ENCODE measurements at places on chromosomes 3 and 15.

- DNase-seq, result no peak
These were observed 102.4 kb downstream of the FRMD4B start for GRCh38 chr3:69283496-69283895.

DNA sequence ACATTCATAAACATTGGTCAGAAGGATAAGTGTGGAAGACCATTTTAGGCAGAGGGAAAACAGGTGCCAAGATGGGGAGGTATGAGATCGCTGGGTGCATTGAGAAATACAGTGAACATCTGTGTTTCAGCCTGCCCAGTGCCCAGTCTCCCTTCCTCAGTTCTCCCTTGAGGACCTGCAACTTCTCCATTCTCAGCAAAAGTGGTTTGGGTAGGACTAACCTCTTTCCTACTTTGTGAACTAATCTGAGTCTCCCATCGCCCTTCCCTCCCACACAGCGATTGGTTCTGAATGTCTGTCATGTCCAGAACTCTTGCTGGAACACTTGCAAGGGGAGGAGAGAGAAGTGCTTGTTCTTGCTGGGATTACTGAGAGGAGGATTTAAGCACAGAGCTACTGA lies 10.9 kb upstream of the CCNL1 start:
- DNase-seq, result no peak

GRCh38 chr3:149575213-149575960 lies 82.4 kb downstream of the WWTR1 start:
- no peak for DNase-seq

DNA sequence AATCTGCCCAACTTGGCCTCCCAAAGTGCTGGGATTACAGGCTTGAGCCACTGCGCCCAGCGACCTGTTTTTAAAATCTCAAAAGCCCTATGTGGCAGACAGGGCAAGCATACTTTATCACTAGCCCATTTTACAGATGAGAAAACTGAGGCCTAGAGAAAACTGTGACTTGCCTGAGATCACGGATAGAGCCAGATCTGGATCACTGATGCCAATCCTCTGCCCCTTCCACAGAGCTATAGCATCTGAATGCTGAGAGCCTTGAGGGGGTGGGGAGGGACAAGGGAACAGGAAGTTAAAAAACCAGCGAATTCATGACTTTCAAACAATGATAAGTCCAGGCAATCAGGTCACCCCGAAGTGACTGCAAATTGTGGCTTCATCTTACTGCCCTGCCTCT lies 7.3 kb downstream of the ANKRD63 start:
- no peak for DNase-seq

DNA sequence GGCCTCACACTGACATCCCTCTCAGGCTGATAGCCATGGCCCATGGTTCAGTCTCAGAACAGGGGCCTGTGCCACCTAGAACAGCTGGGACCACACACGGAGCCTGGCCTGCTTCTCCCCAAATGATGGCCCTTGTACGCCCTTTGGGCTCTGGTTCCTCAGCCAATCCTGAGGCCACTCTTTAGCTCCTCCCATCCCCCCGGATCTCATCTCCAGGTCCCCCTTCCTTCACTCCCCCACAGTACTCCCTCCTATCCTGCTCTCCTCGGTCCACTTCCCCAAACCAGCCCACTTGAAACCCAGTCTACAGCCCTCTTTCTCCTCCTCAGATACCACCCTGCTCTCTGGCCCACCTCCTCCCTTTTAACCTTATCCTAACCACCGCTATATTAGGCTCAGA lies 17.8 kb upstream of the ZFYVE19 start:
- no peak for DNase-seq

DNA sequence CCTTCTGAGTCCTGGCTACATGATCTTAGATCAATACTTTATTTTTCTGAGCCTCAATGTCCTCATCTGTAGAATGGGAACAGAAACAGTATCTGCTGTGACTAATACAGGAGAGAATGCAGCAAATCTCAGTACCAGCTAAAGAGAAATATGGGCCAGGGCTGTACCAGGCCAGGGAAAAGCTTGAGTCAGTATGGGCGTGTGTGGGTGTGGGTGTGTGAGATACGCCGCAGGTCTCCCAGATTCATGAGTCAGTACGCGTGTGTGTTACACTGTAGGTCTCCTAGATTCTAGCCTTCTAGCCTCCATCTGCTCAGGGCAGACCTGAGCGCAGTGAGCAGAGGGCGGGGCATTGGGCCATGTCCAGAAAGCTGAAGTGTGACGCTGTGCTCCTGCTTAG lies 15.2 kb downstream of the GNAI2 start:
- no peak for DNase-seq

DNA sequence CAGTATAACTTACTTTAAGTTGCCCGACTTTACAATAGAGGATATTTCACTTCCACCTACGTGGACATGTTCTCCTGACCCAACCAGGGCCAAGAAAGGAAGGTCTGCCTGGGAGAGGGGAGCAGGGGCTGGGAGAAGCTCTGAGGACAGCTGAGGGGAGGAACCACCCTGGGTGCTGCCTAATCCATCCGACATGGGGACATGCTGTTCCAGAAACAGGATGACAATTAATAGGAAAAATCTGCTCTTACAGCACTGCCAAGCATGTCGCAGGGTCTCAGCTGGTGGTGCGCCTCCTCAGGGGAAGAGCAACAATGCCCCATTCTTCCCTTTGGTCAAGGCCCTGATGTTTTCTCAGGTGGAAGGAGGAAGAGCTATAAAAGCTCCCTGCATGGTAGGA lies 132.3 kb downstream of the NTRK3 start:
- no peak for DNase-seq

DNA sequence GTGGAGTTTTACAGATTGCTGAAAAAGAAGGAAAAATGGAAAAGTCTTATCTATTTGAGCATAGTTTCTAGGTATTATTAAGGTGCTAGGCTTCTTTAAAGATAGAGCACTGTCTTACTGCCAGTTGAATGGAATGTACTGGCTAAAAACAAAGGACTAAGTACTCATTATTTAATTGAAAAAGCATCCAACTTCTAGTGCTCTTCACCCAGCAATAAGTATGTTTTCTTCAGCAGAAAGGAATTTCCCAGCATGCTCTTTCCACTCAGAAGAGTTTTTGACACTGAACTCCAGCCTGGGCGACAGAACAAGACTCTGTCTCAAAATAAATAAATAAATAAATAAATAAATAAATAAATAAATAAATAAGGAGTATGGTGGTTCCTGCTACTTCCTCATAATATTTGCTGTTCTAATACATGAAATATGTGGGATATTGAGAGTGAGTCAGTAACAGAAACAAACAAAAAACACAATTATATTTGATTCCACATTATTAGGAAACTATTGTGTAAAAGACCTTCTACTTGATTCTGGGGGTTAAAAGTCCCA lies 70.6 kb downstream of the ATP13A4 start:
- DNase-seq, result no peak

DNA sequence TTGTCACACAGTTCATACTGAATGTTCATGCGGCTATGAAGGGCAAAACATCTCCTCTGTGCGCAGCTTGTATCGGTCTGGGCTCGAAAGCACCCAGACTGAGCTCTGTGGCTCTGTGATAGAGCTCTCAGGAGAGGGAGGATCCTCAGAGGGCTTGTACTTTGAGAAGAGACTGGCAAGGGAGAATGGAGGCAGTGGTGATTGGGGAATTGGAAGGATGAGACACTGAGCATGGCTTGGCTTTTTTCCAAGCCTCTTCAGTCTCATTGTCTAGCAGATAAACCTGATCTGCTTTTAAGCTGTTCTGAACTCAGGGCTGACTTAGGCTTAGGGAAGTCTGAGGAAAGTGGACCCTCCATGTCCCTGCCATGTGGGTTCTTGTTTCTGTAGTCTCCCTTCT lies 43.0 kb downstream of the RAD54L2 start:
- no peak for DNase-seq

- no peak for DNase-seq
These were observed 3.2 kb upstream of the SLC7A14 start for GRCh38 chr3:170589113-170589512.

GRCh38 chr3:188230962-188231361 lies 77.0 kb downstream of the LPP start:
- DNase-seq, result no peak

GRCh38 chr15:71708741-71709140 lies 101.6 kb upstream of the NR2E3 start:
- no peak for DNase-seq

GRCh38 chr15:44676676-44677075 lies 13.2 kb upstream of the SPG11 start:
- no peak for DNase-seq

DNA sequence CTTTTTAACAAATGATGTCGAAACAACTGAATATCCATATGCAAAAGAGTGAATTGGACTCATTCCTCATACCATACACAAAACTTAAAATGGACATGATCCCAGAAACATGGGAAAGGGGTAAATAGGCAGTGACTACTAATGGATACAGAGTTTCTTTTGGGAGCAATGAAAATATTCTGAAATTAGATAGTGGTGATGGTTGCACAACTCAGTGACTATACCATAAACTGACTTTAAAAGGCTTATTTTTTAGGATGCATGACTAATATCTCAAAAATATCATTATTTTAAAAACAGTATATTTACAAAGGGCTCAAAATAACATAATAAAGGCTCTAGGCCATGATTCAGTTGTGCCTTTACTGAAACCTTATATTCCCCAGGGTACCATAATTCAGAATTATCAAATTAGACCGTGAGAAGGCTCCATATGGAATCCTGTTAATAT lies 16.3 kb upstream of the ATP13A3 start:
- no peak for DNase-seq

GRCh38 chr3:6807967-6808588 lies 52.8 kb upstream of the GRM7 start:
- no peak for DNase-seq

DNA sequence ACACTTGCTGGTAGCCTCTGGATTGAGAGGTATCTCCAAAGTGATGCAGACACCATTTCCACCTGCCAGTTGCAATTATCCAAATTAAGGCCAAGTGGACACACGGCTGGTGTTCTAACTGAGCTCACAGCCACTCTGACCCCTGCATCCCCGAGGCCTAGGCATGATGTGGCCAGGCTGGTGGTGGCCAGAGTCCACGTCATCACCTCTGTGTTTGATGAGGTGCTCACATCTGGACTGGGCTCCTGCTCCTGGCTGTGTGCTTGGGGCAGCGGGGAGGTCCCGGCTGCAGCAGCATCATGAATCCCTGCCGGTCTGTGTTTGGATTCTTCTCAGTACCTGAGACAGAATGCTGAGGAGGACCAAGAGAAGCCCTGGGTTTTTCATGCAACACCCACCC lies 4.9 kb downstream of the OXTR start:
- no peak for DNase-seq

DNA sequence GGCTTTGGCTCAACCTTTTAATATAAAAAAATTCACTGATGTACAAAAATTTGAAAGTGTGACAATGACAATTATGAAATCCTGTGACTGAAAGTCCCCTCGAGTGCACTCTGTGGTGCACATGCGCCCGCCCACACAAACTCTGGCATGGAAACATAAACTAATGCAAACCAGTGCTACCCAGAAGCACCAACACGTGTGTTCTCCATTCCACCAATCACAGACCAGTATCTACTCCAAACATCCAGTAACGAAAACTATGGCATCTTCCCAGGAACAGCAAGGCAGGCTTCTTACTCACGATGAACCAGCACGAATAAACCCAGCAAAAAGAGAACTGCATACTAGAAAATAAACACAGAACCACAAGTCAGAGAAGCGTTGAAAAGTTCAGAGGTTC lies 11.7 kb upstream of the NMB start:
- no peak for DNase-seq

DNA sequence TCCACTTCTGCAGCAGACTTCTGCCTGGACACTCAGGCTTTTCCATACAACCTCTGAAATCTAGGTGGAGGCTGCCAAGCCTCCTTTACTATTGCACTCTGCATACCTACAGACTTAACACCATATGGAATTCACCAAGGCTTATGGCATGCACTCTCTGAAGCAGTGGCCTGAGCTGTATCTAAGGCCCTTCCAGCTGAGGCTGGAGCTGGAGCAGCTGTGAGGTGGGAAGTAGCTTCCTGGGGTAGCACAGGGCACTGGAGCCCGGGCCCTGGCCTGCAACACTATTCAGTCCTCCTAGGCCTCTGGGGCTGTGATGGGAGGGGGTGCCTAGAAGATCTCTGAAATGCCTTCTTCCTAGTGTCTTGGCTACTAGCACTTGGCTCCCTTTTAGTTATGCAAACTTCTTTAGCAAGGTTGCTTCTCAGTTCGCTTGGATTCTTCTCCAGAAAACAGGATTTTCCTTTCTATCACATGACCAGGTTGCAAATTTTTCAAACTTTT lies 186.6 kb upstream of the RORA start:
- DNase-seq, result no peak

DNA sequence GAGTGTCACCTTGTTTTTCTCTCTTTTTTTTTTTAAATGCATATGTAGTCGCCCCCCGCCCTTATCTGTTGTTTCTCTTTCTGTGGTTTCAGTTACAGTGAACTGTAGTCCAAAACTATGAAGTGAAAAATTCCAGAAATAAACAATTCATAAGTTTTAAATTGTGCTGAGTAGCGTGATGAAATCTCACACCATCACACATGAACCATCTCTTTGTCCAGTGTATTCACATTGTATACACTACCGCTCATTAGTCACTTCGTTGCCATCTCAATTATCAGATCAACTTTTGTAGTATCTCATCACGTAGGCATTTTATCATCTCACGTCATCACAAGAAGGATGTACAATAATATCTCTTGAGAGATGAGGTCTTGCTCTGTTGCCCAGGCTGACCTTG lies 62.5 kb upstream of the MLF1 start:
- no peak for DNase-seq

DNA sequence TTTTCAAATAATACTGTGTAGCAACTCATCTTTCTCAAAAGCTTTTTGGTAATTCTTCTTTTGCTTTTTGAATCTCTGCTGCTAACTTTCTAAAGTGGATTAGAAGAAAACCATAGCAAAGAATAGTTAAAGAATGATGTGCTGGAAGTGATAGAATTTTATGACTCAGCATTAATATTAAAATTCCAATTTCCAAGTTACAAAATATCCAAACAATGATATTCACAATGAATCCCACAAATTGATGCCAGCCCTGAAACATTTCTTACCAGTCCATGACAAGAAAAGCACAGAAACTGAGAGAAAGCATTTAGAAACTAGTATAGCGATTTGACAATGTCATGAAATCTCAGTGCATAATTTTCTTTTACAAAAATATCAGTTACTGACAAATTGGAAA lies 482.2 kb downstream of the RBMS3 start:
- no peak for DNase-seq

- no peak for DNase-seq
These were observed 25.6 kb upstream of the VPS8 start for GRCh38 chr3:184786280-184786941.

DNA sequence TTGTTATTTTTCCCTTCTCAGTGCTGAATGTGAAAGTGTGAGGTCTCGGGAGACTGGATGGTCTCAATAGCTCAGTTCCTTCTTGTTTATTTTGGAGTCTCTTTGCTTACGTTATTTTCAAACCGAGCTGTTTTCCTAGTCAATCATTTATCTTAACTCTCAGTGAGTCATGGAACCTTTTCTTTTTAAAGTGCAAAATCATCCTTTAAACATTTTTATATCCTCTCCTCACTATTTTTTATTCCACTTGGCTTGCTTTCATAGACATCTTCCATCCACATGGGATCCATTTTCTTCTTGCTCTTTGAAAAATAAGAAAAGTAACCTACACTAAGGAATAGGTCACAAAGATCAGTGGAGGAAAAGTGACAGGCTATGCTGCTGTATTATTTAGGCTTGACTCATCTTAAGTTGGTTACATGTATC lies 497.8 kb downstream of the NAALADL2 start:
- no peak for DNase-seq
